Uterus (tissue), 4 donors: ENCODE measurements at places on chromosomes 1 and 21.

DNA sequence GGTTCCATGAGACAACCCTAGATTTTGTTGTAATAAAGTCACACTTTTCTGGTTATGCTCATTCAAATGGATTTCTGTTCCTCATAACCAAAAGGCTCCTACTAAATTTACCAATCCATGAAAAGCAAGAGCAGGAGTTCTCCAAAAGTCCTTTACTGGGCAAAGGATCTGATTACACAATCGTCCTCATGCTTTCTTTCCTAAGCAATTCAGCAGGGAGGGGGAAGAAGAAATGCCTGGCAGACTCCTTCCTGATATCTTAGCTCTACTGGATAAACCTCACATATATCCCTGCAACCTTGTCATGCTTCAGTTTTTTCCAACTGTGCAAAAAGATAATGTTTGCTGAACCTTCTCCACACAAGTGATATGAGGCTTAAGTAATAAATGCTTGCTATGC is 67.6 kb upstream of the GUCA2B start:
- DNase-seq: no peak

DNA sequence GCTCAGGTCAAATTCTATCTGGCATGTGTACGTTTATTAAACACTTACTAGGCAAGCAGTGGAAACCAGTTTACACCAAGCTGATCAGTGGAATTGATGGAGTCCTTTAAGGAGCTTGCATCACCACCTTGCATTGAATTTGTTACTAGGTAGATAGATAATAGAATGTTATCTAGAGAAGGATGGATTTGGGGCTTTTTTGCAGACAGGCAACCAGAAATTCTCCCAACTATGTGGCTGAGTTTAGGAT is 44.9 kb downstream of the HHAT start:
- no peak for DNase-seq

DNA sequence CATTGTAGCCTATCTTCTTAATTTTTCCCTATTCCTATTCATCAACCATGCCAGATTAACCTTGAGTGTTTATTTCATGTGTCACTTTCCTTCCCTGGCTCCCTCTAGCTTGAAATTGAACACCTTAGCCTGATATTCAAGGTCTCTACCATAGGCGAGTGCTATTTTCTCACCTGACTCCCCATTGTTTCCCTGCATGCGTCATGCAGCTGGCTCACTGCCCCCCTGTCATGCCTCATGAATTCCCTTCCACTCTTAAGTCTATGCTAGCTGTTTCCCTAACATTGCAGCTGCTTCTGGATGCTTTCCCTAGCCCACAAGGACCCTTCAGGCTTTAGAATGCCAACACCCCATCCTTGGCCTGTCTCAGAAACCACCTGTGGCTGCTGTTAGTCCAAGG is 56.7 kb upstream of the CD1D start:
- DNase-seq: no peak

- no peak for DNase-seq
Measured at GRCh38 chr1:206839006-206839560, 26.3 kb upstream of the IL20 start.

- DNase-seq: no peak
Measured at GRCh38 chr1:180181048-180181447, 26.4 kb downstream of the QSOX1 start.

- no peak for DNase-seq
Measured at GRCh38 chr1:44985747-44986359, 542 bp downstream of the EIF2B3 start.

DNA sequence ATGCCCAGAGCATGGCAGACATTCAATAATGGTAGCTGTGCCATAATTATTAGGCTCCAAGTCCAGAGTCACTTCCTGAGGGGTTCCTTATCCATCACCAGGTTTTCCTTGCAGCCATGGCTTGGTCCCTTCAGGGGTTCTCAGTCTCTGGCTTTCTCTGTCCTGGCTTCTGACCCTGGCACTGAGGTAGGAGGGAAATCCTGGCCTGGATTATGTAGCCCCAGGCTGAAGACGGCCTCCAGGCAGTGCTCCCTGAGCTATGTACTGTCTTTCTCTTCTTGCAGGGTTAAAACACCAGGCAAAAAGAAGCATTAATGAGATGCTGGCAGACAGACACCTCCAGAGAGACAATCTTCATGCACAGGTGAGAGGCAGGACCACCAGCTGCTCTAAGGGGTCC is 9.5 kb upstream of the PADI3 start:
- DNase-seq: no peak

DNA sequence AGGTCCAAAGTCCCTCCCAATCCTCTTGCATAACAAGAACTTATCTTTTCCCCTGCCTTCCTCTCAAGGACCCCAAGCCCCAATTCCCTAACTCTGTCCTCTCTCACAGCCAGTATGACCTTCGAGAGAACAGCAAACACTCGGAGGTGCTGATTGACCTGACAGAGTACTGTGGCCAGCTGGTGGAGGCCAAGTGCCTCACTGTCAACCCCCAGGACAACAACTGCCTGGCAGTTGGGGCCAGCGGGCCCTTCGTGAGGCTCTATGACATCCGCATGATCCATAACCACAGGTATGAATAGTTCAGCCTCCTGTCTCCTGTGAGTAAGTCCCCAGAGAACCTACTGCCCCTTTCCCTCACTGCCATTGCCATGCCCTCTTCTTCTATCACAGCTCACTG is 29.9 kb upstream of the TMEM222 start:
- no peak for DNase-seq

- DNase-seq: no peak
Measured at GRCh38 chr1:50452700-50453099, 29.5 kb upstream of the DMRTA2 start.
